Activated CD4-positive, CD25-positive, alpha-beta regulatory T cell treated with anti-CD3 and anti-CD28 coated beads, Interleukin-2, amount 50 U/mL, for 72 hours (primary cell): ENCODE measurements at places on chromosomes 1 and 21.

GRCh38 chr1:32759521-32759981 lies 57.0 kb upstream of the SYNC start:
- no peak for DNase-seq

DNA sequence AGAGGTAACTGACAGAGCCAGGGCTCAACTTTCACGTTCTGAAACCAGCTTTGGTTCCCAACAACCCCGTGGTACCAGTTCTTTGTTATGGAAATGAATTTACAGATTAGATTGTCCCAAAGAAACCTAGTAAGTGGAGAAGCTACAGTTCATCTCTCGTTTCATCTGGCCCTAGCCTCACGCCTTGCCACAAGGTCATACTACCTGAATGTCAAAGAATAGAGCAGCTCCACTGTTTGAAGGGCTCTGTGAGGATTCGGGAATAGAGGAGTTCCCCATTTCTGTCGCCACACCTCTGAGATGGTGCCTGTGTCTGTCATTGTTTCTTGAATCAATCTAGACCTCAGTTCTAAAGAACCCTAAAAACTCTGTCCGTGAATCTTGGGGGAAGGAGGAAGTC lies 15.0 kb upstream of the CDC42 start:
- no peak for DNase-seq

GRCh38 chr1:36729289-36729688 lies 246.6 kb upstream of the CSF3R start:
- DNase-seq, result no peak

DNA sequence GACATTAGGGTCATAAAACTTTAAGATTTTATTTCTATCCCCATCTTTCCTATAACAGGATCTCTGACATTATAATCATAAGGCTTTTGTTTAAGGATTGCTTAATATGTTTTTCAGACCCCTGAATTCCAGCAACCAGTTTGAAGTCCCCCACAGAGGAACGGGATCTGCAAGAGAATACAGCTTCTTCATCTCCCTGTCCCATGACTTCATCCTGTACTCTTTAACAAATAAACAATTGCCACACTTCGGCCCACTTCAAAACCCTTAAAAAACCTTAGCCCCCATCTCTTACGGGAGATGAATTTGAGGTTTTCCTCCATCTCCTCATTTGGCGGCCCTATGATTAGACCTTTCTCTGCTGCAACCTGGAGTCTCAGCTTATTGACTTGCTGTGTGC lies 35.8 kb downstream of the TESK2 start:
- DNase-seq, result no peak

DNA sequence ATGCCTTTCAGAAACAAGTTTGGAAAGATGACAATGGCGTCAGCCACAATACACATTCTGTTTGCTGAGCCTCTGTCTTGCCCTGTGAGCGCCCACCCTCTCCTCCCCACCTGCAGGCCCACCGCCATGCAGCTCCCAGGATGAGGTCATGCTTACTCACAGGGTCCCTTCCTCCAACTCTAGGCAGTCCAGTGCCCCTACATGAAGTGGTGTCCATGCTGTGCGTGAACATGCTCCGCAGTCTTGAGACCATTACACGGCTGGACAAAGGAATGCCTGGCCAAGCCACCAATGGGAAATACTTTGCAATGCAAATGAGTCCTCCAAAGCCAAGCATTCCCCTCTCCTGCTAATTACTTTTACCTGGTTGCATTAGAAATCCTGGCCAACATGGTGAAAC lies 92.2 kb downstream of the CD58 start:
- no peak for DNase-seq

- no peak for DNase-seq
Measured at GRCh38 chr1:178275553-178275952, 181.6 kb downstream of the RASAL2 start.
